Large intestine (tissue), 12 donors: ENCODE measurements at places on chromosomes 1 and 21. TPM values are rescaled to one million over a fixed set of nuclear protein-coding genes. Genes with fewer than 3 reads are reported as not detected.

DNA sequence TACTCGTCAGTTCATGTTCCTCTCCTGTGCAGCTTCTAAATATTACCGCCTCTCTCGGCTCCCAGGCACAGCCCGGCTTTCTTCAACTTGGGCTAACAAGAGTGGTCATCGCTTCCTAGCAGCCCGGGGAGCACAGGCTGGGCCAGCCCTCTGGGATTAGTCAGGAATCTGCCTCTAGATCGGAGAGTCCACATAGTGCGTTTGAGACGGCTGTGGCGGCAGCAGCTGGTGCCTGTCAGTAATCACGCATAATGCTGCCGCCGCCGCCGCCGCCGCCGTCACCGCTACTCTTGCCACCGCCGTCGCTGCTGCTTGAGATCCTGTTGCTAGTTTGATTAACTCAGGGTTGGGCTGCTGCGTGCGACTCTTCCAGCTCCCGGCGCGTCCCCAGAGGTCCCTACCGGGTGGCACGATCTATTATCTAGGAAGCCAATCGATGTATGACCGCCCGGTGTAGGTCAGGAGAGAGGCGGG lies at the start of gene RXRG:
RXRG (minus strand) TSS at position 230 of the 474 bp plus-strand sequence. CDS start 233 bp downstream, outside the sequence.
- DNase-seq, result no peak

SYCP1 gene
- not detected for polyA plus RNA-seq

- no peak for DNase-seq
These were observed 57.4 kb downstream of the TIAM1 start for GRCh38 chr21:31286621-31287020.

MAP1LC3C gene
- 0.72 TPM for polyA plus RNA-seq

DNA sequence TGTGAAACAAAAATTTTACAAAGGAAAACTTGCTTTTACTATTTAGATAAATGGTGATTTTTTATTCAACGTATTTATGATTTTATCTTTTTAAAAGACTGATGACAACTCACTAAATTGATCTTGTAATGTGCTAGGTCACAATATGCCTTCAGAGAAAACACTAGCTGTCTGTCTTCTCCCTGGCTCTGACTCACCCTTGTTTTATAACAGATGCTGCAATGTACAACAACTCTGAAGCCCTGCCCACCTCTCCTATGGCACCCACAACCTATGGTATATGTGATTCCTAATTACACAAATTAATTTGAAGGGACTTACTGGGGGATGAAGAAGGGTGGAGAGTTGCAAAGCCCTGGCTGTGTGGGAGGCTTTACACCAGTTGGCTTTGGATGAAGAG lies 24.7 kb upstream of the HSD17B7 start:
- DNase-seq, result no peak

DNA sequence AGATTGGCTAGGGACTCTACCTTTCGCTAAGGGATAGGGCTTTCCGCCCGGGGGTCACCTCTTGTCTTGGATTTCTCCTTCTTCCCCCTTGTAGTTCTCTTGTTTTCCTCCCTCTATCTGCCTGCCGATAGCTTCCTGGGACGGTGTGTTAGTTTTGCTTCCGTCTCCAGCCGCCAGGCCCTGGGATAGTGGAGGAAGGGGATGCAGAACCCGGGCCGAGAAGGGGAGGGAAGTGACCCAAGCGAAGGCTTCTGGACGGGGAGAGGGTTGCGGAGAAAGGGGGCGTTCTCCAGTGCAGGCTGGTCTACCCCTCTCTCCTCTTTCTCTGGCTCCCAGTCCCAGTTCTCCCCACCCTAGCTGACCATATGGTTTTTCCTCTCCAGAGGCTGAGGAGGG lies 871 bp downstream of the TUFT1 start:
- no peak for DNase-seq
